ENCODE measurements at places on chromosomes 1 and 21. TPM values are rescaled to one million over a fixed set of nuclear protein-coding genes. Genes with fewer than 3 reads are reported as not detected.

GRCh38 chr1:181100934-181101333, 12.4 kb downstream of the IER5 start:
- DNase-seq = no peak

DNA sequence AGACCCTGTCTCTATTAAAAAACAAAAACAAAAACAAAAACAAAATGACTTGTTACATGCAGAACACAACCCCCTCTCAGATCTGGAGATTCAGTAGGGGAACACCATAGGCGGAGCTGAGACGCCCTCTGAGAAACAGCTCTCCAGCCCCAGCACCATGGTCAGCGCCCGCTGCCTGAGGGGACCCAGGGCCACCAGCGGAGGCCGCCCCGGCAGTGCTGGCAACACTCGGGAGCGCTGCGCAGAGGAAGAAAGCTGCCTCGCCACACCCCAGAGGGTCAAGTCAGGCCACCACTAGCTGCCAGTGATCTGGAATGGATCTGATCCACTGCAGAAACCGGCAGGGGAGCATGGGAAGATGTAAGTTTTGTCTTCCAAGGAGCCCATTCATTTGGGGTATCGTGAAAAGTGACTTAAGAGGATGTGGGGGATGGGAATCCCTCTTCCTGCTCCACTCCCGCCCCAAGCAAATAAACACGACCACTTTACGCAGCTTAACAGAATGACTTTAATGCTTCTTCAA, 3.1 kb downstream of the ACTA1 start:
- DNase-seq = no peak

- no peak for DNase-seq
Measured at GRCh38 chr1:57195436-57195941, 228.4 kb downstream of the DAB1 start.

DNA sequence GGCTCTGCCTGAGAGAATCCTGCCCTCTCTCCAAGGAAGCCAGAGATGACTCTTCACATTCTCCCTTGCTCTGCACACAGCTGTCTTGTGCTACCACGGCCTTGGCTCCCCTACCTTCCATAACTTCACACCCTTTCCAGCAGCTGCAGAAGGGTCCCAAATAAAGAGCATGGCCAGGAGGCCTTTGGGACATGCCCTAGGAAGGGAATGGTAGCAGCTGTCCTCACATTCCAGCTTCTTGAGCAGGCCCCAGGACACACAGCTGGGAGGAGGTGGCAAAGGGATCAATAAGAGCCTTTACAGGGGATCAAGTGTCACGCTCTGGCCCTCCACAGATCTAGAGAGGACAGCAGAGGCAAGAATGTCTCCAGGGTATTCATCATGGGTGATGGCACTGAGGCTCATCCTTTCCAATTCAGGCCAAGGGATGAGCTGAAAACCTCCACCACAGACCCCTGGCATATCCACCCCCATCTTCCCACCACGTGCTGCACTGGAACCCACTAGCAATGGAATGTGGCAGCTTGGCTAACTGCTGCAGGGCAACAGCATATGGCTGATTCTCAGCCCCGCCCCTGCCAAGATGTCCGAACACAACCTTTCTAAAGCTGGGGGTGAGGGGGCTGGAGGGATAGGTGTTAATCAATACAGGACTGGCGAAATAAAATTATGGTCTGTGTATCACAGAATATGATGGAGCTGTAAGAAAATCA, 17.8 kb upstream of the RAB29 start:
- no peak for DNase-seq

DNA sequence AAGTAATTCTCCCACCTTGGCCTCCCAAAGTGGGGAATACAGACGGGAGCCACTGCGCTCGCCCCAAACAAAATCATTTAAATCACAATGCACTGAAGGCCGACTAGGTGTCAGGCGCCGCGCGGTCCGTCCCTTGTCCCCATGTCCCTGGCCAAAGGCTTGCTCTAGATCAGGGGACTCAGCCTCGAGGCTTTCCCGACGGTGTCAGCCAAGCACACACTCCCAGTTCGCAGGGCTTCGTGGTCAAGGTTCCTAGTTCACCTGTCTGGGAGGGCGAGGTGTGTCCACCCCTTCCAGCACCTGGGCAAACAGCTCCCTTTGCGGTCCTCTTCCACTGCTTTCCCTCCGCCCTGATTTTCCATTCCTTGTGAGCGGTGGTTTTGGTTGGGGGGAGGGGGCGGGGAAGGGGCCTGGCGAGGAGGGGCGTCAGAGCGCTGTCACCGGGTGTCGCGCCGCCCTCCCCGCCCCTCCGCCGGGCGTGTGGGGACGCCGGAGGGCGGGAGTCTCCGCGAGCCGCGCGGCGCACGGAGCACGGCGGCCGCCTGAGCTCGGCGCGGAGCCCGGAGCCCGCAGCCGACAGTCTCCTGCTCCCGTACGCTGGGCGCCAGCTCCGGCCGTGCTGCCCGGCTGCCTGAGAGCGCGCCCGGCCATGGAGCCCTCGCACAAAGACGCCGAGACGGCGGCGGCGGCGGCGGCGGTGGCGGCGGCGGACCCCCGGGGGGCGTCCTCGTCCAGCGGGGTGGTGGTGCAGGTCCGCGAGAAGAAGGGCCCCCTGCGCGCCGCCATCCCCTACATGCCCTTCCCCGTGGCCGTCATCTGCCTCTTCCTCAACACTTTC, at the start of gene STUM:
TSS of gene STUM (plus strand) at position 509 of the 838 bp plus-strand sequence. CDS start at position 650, 141 bp downstream.
- DNase-seq = no peak

- DNase-seq = peak; percentile 90
Measured at GRCh38 chr1:209627732-209628196, 24.5 kb downstream of the LAMB3 start.

- no peak for DNase-seq
Measured at GRCh38 chr1:55309786-55310504, 94.8 kb upstream of the USP24 start.

GRCh38 chr1:245875581-245876261, 631.4 kb downstream of the SMYD3 start:
- no peak for DNase-seq

- peak; percentile 68 for DNase-seq
Measured at GRCh38 chr1:226960944-226961765, 21.1 kb downstream of the COQ8A start.

DNA sequence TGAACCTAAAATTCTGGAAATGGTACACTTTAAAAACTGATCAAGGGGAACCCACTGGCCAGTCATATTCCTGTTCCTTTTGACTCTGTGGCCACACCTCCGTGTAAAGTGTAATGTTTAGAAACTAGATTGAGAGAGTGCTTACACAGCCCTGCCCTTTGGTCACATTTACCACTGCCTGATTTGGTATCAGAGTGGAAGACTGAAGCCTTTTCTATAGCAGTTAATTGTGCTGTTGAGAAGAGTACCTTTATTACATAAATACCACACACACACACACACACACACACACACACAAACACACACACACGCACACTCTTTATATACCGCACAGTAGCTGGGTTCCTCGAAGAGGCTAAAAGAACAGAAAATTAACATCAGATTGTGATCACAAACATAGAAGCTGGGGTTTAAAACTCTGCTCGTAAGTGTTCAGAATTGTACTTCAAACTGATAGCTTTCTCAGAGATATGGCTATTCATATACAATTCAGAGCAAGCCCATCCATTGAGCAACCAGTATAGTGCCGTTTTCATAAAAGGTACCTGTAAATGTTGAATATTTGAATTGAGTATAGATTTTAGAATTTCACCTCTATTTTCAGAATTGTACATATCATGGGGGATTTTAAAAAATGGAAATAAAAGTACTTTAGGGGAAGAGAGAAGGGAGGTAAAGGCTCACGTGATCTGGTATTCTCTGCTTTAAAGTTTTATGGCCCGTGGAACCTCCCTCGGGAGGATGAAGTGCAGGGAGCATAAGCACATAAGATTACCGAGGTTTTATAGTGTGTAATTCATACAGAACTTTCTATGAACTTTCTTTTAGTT, 37.5 kb downstream of the CAMTA1 start:
- DNase-seq = no peak

DNA sequence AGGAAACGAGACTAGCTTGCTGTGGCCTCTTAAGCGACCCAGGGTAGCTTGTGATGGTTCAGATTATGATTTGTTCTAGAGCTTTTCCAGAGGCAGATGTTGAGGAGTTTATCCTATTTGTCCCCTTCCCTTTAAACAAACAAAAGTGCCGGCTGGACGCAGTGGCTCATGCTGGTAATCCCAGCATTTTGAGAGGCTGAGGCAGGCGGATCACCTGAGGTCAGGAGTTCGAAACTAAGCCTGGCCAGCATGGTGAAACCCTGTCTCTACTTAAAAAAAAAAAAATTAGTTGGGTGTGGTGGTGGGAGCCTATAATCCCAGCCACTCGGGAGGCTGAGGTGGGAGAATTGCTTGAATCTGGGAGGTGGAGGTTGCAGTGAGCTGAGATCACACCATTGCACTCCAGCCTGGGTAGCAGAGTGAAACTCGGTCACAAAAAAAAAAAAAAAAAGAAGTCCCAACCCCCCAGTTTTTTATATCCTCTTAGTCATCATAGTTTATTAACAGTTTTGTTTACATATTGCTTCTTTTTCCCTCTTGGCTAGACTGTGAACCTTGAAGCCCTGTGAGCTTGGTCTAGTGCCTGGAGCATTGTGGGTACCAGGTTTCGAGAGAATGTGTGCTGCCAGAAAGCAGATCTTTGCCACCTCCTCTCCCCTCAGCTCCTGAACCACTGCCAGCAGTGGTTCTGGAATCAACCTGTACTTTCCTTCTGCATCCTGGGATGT, 29.8 kb downstream of the MAPKAPK2 start:
- no peak for DNase-seq

DNA sequence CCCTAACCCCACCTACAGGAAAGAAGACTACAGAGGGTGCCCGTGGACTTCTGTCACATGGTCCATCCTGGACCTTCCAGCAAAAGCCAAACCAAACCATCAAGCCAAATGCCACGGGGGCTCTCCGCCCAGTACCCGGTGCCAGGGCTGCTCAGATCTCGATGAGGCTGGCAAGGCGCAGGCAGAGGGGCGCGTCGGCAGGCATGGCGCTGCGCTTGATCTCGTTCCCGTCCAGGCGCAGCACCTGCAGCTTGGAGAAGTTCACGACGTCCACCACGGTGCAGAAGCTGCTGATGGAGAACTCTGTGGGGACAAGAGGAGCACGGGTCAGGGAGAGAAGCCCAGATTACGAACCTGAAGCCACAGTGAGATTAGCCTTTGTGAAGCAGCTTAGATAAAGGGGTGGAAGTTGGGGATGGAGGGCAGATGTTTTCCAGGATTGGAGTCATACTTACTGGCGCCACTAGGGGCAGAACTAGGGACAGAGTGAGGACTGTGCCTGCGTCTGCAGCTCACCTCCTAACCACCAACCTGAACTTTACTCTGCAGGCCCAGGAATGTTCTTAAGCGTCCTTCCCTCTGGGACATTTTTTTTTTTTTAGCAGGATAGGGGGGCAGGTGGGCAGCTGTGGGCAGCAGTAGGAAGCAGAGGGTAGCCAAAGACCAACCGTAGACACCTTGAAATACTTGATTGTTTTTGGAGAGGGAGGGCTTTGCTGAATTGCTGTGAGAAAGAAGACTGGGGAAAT, 8.6 kb downstream of the FMOD start:
- DNase-seq = no peak

DNA sequence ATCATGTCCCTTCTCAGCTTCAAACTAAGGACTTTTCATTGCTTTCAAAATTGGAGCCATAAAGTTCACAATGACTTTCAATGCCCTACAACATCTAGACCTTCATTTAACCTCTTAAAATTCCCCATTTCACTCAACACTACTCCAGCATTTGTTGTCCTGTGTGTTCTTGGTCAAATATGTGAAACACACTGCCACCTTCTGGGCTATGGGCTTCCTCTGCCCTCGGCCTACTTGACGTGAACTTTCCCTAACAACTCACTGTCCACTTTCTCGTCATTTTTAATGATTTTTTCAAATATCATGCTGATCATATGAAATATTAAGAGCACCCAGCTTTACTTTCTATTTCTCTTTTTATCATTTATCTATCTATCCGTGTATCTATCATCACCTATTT, 2018.4 kb downstream of the NCAM2 start:
- no peak for DNase-seq

DNA sequence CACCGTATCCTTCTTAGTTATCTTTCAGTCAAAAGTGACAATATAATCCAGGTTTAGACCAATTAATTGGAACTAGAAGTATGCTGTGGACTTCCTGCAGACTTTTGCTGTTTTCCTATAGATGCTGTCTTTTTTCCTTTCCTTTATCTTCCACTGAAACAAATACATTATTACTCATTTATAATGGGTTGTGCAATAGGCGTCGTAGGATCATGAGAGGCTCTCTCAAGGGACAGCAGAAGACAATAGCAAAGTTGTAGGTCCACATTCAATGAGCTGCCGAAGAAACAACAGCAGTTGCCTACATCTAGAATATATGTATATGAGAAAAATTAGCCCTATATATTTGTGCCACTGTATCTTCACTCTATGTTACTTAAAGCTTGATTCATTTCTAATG, 371.6 kb downstream of the AMY1C start:
- DNase-seq = no peak

DNA sequence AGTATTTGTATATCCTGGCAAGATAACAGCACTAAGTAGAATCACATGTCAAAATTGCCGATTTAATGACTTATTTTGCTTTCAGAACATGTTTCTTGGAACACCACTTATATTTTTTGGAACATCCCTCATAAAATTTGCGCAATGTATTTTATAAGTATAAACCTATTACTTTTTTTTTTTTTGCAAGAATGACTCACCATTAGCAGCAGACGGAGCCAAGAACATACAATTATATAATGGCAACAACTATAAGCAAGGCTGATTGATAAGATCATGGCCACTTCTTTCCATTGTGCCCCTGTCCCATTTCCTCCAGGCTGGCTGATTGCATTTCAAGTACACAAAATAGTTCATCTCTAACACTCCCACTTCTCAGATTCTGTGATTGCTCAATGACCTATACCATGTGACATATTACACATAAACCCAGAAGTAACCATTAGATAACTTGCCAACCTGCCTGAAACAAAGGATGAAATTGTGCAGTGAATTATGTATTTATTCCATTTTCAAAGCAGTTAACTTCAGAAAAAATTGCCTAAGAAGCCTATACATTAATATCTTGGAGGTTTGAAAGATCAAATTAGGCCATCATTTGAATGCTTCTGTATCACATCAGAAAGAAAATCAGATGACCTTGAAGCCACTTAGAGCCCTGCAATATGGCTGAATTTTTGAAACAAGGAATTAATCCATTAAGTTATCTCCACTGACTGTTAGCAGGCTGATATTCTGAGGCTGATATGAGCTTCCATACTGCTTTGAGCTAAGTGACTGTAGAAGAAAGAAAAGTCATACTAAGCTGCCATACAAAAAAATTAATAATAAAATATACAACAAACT, 77.8 kb upstream of the PRMT6 start:
- no peak for DNase-seq

Gene DIO1
- total RNA-seq = not detected

Gene REN
- not detected for total RNA-seq

Gene CELSR2
- total RNA-seq = 3.3 TPM

Data from posterior vena cava (tissue), 2 donors.